Activated T-cell treated with anti-CD3 and anti-CD28 coated beads, Interleukin-2, amount 50 U/mL, for 24 hours (primary cell): ENCODE measurements at places on chromosomes 13 and 19.

DNA sequence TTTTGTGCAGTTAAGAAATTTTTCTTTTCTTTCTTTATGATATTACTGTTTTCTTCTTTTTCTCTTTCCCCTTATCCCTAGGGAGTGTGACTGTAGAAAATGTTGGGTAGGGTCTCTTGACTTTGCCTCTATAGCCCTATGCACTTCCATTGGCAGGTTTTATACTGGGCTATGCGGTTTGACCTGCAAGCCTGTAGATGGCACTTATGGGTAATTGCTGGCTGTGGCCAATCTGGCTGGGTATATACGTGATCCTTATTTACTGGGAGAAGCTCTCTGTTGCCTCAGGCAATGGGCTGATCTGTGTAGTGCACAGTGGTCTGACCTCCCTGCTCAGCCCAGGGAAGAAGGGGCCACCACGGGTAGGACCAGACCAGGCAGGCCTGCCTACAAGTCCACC, 78.8 kb downstream of the RAP2A start:
- H3K27ac ChIP-seq, result no peak overlapping the region
- no peaks in the 10 kb centered on the region for H3K4me1 ChIP-seq
- no peak overlapping the region for H3K4me3 ChIP-seq
- no peaks in the 10 kb centered on the region for H3K36me3 ChIP-seq

GRCh38 chr13:111344471-111345191, 24.2 kb downstream of the TEX29 start:
- no peaks in the 10 kb centered on the region for H3K27me3 ChIP-seq
- H3K36me3 ChIP-seq, result peaks cover 2% of the 10 kb centered on the region
- no peak overlapping the region for H3K27ac ChIP-seq
- no peak overlapping the region for H3K4me3 ChIP-seq
- H3K4me1 ChIP-seq, result no peaks in the 10 kb centered on the region

GRCh38 chr13:64640002-64640401, 2590.1 kb downstream of the PCDH9 start:
- no peaks in the 10 kb centered on the region for H3K27me3 ChIP-seq
- DNase-seq, result no peak
- no peak overlapping the region for H3K27ac ChIP-seq
- no peaks in the 10 kb centered on the region for H3K4me1 ChIP-seq

GRCh38 chr13:67464154-67464553, 234.0 kb upstream of the PCDH9 start:
- DNase-seq, result no peak
- no peaks in the 10 kb centered on the region for H3K4me1 ChIP-seq
- H3K27ac ChIP-seq, result no peak overlapping the region
- no peak overlapping the region for H3K4me3 ChIP-seq
- H3K27me3 ChIP-seq, result no peaks in the 10 kb centered on the region
- no peaks in the 10 kb centered on the region for H3K36me3 ChIP-seq
